ENCODE measurements at places on chromosomes 7 and 10. TPM values are rescaled to one million over a fixed set of nuclear protein-coding genes. Genes with fewer than 3 reads are reported as not detected.

Gene CLCN1
- not detected for total RNA-seq

Gene CLRN3
- total RNA-seq, result not detected

Gene PLEKHS1
- under 0.01 TPM for total RNA-seq

Gene POLR2J2
- 2.5 TPM for total RNA-seq

Gene RSPH10B
- total RNA-seq, result 0.50 TPM

Gene TMEM273
- total RNA-seq, result not detected

Gene ARL3
- total RNA-seq, result 6.1 TPM

Gene NUTM2D
- 2.2 TPM for total RNA-seq

Gene KCNH2
- 0.33 TPM for total RNA-seq

Gene NXPH1
- not detected for total RNA-seq

Gene SEC61A2
- 5.0 TPM for total RNA-seq

Gene PTPN20
- 0.33 TPM for total RNA-seq

Gene TFPI2
- total RNA-seq, result 14.5 TPM

Gene CTAGE8
- total RNA-seq, result not detected

Gene HOXA5
- total RNA-seq, result 16.7 TPM

Gene SRRM3
- 2.8 TPM for total RNA-seq

Gene FGFR2
- total RNA-seq, result 0.17 TPM

Gene LRGUK
- under 0.01 TPM for total RNA-seq

All from smooth muscle cell of trachea (primary cell).